Vagina (tissue), 2 donors: ENCODE measurements at places on chromosomes 1 and 21.
A peak's percentile ranks its signal among the peaks of the same experiment; 100 is the strongest.

- DNase-seq: no peak
- no peak overlapping the region for H3K4me3 ChIP-seq
- no peak overlapping the region for H3K27ac ChIP-seq
- no peaks in the 10 kb centered on the region for H3K36me3 ChIP-seq
Observed at GRCh38 chr1:26102119-26102518, 9.5 kb upstream of the PDIK1L start.

DNA sequence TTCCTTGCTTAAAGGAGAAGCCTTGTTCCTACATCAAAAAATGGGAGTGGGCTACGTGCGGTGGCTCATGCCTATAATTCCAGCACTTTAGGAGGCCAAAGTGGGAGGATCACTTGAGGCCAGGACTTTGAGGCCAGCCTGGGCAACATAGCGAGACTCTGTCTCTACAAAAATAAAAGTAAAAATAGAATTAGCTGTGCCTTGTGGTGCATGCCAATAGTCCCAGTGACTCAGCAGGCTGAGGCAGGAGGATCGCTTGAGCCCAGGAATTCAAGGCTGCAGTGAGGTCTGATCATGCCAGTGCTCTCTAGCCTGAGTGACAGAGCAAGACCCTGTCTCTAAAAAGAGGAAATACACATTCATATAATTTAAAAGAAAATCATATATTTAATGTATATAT is 127.1 kb downstream of the C1orf21 start:
- no peak for DNase-seq
- no peak overlapping the region for H3K4me3 ChIP-seq
- H3K4me1 ChIP-seq: peaks cover 21% of the 10 kb centered on the region

GRCh38 chr1:94117259-94117851 is 3.6 kb downstream of the ABCA4 start:
- DNase-seq: no peak
- peak overlapping the region; percentile 48 for H3K27ac ChIP-seq
- no peaks in the 10 kb centered on the region for H3K27me3 ChIP-seq

- H3K36me3 ChIP-seq: no peaks in the 10 kb centered on the region
- H3K27ac ChIP-seq: no peak overlapping the region
- H3K4me1 ChIP-seq: no peaks in the 10 kb centered on the region
Observed at GRCh38 chr1:221141606-221142285, 262.5 kb downstream of the HLX start.

DNA sequence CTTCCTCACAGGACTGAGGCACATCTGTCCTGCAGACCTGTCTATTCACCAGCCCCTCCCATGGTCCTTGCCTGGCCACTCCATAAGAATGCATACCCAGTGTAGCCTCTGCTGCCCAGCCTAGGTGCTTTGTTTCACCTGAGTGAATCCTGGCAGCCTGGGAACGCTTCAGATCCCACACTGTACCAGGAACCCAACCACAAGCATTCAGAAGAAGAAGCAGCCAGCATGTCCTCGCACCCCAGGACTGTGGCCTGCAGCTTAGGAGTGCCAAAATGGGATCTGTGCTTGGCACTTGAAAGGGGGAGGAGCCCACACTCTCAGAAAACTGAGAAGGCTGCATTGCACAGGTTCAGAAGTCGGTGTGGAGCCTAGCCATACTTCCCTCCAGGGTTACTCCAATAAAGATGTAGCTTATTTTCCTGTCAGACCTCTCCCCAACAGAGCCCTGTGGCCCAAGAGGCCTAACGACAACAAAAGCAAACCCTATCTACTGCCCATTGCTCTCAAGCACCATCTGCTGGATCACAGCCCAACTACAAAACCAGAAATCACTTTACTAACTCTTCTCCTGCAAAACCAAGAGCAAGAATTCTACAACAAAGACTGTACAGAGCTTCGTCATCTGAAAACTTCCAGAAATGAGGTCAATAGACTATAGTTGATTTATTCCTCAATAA is 923.1 kb upstream of the NEGR1 start:
- no peak for DNase-seq
- no peaks in the 10 kb centered on the region for H3K36me3 ChIP-seq
- no peak overlapping the region for H3K27ac ChIP-seq
- no peaks in the 10 kb centered on the region for H3K27me3 ChIP-seq
- no peak overlapping the region for H3K4me3 ChIP-seq
- no peaks in the 10 kb centered on the region for H3K4me1 ChIP-seq

DNA sequence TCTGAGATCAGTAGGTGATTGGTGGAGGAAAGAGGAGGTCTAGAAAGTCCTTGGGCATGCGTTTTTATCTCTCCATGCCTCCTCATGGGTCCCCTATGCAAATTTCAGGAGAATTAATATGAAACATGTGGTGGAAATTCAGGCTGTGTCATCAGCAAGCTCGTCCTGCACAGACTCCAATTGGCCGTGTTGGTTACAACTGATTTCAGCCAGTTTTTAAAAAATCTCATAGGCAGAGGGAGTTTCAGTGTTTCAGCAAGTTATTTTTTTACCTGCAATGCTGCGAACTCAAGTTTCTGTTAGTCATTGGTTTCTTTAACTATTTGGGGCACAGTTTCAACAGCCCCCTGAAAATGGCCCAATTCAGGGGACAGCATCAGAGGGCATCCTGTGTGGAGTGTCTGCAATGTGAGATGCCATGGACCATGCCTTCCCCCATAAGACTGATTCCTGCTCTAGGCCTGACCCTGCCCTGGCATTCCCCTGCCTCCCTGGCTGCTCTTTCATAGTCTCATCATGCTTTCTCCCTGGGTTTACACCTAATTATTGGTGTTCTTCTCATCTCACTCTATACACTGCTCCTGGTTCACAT is 59.9 kb downstream of the C1orf198 start:
- no peak overlapping the region for H3K4me3 ChIP-seq
- no peaks in the 10 kb centered on the region for H3K36me3 ChIP-seq
- no peaks in the 10 kb centered on the region for H3K27me3 ChIP-seq
- H3K27ac ChIP-seq: peak overlapping the region; percentile 44
- H3K4me1 ChIP-seq: no peaks in the 10 kb centered on the region

DNA sequence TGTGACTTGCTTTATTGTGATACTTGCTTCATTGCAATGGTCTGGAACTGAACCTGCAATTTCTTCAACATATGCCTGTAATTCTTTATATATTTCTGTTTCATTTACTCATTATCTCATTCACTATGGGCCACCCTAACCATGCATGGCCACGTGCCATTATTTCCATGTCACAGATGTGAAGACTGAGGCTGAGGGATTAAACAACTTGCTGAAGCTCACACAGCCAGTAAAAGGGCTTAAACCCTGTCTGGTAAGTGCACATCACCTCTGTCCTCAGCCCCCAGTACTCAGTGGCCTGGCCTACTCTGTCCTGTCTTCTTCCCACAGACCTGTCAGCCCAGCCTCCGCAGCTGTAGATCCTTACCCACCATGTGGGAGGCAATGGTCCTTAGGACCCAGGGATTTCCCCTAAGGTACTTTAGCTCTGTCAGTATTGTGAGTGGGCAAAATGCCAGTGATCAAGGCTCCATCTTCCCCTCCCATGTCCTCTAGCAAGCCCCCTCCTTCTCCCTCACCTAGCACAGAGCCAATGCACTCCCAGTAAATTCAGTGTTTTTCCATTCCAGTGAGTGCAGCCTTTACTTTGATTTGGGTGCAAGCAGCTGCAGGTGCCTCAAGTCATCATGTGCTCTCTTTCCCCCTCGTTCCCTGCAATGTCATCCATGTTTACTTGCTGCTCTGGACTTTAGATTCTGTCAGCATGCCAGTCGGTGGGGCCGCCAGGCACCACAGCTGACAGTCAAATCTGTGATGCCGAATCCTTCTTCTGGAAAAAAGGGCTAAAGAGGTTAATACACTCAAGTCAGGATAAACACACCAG is 228.2 kb upstream of the PROX1 start:
- no peaks in the 10 kb centered on the region for H3K4me1 ChIP-seq
- DNase-seq: no peak
- H3K4me3 ChIP-seq: no peak overlapping the region
- no peaks in the 10 kb centered on the region for H3K36me3 ChIP-seq
- no peak overlapping the region for H3K27ac ChIP-seq
- H3K27me3 ChIP-seq: no peaks in the 10 kb centered on the region

GRCh38 chr1:32817815-32818786 is 648 bp downstream of the S100PBP start:
- peak overlapping the region; percentile 96 for H3K27ac ChIP-seq
- H3K4me1 ChIP-seq: peaks cover 60% of the 10 kb centered on the region
- no peaks in the 10 kb centered on the region for H3K36me3 ChIP-seq

DNA sequence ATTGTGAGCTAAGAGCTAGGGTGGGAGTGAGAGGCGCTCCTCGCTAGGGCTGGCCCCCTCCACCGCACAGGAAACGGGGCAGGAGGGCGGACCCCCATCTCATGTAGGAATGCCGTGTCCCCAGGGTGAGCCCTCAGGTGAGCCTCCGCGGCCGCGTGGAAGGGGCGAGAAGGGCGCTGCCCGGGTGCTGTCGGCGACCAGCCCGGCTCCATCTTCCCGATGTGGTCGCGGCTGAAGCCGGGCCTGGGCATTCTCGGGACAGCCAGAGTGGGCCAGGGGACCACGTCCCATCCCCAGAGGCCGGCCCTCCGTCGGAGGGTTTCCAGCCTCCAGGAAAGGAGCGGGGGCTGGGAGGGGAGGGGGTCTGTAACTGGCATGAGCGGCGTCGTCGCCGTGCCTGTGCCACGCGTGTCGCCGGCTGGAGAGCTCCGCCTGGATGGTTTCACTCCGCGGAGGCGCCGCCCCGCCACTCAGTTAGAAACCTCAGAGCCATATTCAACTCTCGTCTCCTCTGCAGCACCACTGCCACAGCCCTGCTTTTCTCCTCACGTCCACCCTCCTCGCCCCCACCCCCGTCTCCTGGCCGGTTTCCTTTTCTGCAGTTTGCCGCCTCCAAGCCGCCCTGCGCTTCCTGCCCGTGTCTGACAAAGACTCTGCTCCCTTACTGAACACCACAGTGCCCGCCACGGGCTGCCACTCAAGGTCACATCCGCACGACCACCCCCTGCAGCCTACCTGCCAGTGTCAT is at the start of gene TMEM269:
TMEM269 (plus strand) TSS at position 46 of the 748 bp plus-strand sequence. CDS start 4,903 bp downstream, outside the sequence.
- DNase-seq: no peak
- peak within 1 kb of the TSS; percentile 48 for H3K4me3 ChIP-seq
- H3K27ac ChIP-seq: no peak within 1 kb of the TSS
- H3K36me3 ChIP-seq: no peaks in the 10 kb centered on the region
- no peaks in the 10 kb centered on the region for H3K27me3 ChIP-seq

DNA sequence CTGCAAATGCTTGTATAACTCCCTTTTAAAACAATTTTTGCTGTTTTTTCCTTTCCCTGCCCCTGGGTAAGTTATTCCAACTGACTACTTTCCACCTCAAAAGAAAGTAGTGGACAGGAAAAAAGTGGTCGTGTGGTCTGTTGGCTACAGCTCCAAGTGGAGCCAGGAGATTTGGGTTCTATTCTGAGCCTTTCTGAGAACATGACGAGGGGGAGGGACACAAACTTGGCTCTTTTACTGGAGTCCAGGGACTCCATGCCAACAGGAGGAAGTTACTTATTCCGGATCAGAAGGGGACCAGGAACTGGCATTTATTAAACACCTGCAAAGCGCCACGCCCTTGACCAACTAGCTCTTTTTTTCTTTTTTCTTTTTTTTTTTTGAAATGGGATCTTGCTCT is 79.0 kb upstream of the CAPZB start:
- peaks cover 35% of the 10 kb centered on the region for H3K4me1 ChIP-seq
- DNase-seq: no peak
- H3K27me3 ChIP-seq: no peaks in the 10 kb centered on the region
- H3K36me3 ChIP-seq: no peaks in the 10 kb centered on the region
- H3K4me3 ChIP-seq: peak overlapping the region; percentile 30
- peak overlapping the region; percentile 83 for H3K27ac ChIP-seq

DNA sequence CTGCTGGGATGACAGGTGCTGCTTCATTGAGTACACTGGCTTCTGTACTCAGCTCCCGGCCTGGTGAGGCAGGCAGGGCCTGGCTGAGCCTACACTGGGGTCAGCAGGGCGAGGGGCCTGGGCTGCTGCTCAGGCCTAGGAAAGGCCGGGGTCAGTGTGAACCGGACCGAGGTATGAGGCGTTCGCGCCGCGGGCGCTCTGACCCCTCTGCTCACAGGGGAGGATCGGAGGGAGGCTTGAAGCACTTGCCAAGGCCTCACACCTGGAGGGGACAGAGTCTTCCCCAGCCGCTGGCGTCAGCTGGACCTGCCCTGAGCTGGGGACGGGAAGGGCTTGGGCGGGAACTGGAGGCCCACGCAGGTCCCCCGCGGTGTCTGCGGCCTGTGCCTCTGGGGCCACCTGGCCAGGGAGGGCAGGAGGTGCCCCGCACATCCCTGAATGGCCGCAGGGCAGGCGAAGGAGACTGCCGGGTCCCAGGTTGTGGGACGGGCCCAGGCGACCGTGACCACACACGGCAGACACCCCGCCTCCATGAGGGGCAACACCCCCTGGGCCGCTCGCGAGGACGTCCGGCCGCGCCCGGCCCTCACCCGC is 466 bp downstream of the PEX10 start:
- H3K4me3 ChIP-seq: peak overlapping the region; percentile 79
- H3K36me3 ChIP-seq: peaks cover 14% of the 10 kb centered on the region
- H3K4me1 ChIP-seq: peaks cover 27% of the 10 kb centered on the region
- peak overlapping the region; percentile 82 for H3K27ac ChIP-seq
- no peaks in the 10 kb centered on the region for H3K27me3 ChIP-seq

DNA sequence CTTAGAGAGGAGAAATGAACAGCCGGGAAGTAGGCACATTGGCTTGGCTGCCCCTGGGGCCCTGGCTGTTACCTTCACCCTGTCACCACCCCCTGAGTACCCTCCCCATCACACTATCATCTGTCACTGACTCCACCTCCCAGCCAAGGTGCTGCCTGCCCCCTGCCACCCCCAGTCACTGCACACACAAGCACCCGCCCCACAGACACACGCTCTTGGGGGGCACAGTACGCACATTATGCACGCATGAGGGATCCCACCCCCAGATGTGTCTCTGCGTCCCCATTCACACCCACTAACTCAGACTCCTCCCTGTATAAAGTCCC is 223.3 kb downstream of the PTPRU start:
- no peaks in the 10 kb centered on the region for H3K4me1 ChIP-seq
- no peak for DNase-seq
- H3K4me3 ChIP-seq: no peak overlapping the region
- no peak overlapping the region for H3K27ac ChIP-seq
- no peaks in the 10 kb centered on the region for H3K27me3 ChIP-seq

GRCh38 chr1:239868058-239868832 is 223.4 kb upstream of the FMN2 start:
- H3K4me1 ChIP-seq: no peaks in the 10 kb centered on the region
- no peaks in the 10 kb centered on the region for H3K36me3 ChIP-seq
- no peak overlapping the region for H3K27ac ChIP-seq
- H3K4me3 ChIP-seq: no peak overlapping the region
- H3K27me3 ChIP-seq: no peaks in the 10 kb centered on the region
- no peak for DNase-seq

- no peaks in the 10 kb centered on the region for H3K36me3 ChIP-seq
- no peak for DNase-seq
- H3K4me3 ChIP-seq: no peak overlapping the region
Observed at GRCh38 chr1:159088050-159088449, 11.5 kb upstream of the AIM2 start.
